ENCODE measurements at places on chromosomes 7 and 10.
A peak's percentile ranks its signal among the peaks of the same experiment; 100 is the strongest.

DNA sequence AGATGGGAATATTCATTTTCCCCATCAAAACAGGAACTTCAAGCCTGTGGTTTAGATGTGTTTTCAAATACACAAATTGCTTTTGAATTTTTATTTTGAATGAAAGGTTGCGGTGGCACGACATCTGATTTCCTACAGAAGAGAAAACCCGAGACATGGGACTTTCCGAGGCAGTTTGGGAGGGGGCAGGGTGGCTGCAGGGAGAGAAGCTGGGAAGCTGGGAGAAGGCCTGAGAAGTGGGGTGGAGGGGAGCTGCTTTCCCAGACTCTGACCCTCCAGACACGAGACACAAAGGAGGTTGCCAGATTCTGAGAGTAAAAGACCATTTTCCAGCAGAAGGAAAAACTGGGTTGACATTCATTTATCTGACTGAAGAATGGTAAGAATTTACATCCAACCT lies 19.6 kb downstream of the TMEM176A start:
- DNase-seq: no peak

DNA sequence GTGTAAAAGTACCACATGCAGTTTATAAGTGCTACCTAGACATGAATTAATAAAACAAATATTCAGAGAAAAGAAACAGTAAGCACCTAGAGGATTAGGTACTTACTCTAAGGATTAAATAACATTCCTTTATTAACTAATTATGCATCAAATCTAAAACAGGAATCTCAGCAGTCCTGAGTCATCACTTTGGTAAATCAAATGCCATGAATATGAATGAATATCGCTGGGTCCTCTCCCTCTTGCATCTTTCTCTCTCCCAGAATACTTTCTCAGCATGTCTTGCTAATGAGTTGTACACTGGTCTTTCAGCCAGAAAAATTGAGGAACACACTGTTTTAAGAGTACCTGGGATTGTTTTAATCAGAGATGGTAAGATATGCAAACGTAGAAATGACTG lies 225.5 kb upstream of the NFE2L3 start:
- DNase-seq: no peak

DNA sequence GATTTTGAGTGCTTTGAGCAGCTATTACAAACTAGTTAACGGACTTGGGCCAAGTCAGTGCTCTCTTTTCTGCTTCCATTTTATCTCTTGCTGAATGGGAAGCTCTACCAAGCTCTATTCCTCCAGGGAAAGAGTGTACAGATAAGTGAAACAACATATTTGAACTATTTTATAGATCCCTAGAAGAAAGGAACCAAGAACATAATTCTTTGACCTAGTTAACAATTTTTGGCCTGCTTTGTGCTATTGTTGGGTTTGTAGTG lies 244.8 kb downstream of the PRKG1 start:
- no peak for DNase-seq

- DNase-seq: no peak
Observed at GRCh38 chr7:91866599-91867148, 13.8 kb downstream of the MTERF1 start.

DNA sequence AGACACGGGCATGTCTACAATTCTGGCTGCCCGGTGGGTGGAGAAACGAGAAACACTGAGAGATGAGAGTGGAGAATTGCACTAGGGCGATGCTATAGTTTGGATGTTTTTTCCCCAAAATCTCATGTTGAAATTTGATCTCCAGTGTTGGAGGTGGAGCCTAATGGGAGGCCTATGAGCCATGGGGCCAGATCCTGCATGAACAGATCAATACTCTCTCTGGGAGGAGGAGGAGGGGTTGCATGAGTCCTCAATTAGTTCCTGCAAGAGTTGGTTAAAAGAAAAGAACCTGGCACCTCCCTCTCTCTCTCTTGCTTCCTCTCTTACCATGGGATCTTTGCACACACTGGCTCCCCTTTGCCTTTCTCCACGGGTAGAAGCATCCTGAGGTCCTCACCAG lies 299.1 kb downstream of the CALN1 start:
- DNase-seq: no peak

DNA sequence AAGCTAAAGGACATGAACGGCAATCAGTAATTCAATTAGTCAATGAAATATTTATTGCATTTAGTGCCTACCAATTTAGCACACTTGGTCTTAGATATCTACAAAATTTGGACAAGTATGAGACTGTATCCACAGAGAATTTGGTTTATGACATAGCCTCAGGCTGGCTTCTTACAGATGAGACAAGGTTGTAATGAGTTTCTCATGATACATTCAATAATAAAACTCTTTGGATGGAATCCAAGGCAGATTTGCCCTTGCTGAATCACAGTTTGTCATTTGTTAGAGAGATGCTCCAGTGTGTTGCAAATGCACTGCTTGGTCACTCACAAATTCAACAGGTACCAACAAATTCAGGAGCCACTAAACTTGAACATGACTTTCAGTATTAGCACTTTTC lies 162.5 kb downstream of the GPR37 start:
- DNase-seq: peak; percentile 12

DNA sequence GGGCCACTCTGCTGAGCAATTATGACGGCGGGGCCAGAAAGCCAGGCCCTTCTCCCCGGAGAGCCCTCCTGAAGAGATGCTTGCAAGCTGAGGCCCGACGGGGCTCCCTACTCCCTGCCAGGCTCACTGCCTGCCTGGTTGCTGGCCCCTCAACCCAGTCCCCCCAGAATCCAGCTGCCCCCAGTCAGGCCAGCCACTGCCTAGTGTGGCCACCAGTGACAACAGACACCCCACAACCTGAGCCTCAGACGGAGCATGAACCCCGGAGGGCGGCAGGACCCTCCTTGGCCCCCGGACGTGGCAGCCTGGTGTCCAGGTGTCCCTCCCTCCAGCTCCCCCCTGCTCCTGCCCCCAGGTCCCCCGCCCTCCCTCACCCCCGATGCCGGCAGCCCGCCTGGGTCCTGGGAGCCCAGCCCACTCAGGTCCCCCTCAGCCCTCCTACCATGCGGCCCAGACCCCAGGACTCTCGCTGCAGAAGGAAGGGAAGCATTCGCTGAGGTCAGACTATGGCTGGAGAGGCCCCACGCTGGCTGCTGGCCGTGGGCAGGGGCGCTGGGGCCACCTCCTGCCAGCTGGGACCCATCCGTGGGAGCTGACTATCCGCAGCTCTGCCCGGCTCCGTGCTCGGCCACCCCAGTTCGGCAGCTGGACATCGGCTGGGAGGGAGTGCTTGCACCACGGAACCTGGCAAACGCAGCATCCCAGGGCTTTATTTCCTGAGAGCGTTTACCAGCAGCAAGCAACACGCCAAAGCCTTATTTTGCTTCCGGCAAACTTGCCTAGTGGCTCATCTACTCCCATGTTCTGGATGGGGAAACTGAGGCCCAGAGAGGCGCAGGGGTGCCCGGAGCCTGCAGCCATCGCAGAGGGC lies 89.8 kb downstream of the UNCX start:
- DNase-seq: no peak

DNA sequence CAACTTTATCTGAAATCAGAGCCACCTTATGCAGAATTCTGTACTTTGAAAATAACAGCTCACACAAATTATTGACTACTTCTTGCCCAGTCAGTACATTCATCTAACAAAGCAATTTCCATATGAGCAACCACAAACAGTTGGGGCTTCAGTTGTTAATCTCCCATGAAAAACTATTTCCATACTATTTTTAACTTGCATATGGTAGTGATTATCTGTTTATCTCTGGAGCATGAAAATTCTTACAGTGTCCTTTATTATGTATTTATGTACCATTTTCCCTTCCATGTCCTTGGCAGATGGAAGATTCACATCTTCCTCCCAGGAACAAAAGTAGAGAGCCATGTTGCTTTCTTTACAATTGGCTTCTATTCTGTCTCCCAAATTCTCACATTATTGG lies 285.7 kb downstream of the CRPPA start:
- no peak for DNase-seq

DNA sequence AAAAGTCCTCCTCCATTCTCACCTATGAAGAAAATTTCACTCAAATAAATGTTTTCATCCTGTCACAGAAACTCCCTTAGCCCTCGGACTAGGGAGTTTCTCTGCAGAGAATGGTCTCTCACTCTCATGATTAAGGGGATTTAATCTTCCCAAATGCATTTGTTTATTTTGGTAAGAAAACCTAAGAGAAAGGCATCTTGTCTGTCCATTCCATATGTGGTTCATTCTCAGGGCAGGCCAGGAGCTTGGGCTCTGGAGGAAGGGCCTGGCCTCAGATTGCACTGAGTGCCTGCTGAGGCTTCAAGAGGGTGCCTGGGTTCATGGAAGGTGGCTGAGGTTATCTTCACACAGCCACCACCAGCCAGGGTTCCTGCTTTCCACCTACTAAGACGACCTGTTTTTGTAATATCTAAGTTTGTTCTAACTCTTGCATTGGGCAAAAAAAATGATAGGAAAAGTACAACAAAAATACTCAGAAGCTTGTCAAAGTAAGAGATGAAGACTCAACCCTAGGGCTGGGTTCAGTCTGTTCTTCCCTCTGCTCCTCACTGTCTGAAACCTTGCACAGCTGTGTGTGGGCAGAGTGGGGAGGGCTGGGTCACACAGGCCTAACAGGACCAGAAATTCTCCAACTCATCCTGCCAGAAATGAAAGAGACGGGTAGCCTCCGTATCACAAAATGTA lies 186.7 kb downstream of the CXCL12 start:
- DNase-seq: peak; percentile 44

GRCh38 chr10:30422981-30423654 lies 10.9 kb upstream of the MAP3K8 start:
- DNase-seq: peak; percentile 95

- no peak for DNase-seq
Observed at GRCh38 chr7:41788556-41788955, 85.7 kb upstream of the INHBA start.

GRCh38 chr7:1963575-1963974 lies 269.2 kb downstream of the MAD1L1 start:
- DNase-seq: no peak

GRCh38 chr10:76631884-76632766 lies 1005.5 kb downstream of the KCNMA1 start:
- DNase-seq: no peak

GRCh38 chr10:75408911-75409885 lies 7.6 kb upstream of the ZNF503 start:
- DNase-seq: no peak

GRCh38 chr10:69789164-69789576 lies 12.5 kb upstream of the COL13A1 start:
- peak; percentile 11 for DNase-seq

DNA sequence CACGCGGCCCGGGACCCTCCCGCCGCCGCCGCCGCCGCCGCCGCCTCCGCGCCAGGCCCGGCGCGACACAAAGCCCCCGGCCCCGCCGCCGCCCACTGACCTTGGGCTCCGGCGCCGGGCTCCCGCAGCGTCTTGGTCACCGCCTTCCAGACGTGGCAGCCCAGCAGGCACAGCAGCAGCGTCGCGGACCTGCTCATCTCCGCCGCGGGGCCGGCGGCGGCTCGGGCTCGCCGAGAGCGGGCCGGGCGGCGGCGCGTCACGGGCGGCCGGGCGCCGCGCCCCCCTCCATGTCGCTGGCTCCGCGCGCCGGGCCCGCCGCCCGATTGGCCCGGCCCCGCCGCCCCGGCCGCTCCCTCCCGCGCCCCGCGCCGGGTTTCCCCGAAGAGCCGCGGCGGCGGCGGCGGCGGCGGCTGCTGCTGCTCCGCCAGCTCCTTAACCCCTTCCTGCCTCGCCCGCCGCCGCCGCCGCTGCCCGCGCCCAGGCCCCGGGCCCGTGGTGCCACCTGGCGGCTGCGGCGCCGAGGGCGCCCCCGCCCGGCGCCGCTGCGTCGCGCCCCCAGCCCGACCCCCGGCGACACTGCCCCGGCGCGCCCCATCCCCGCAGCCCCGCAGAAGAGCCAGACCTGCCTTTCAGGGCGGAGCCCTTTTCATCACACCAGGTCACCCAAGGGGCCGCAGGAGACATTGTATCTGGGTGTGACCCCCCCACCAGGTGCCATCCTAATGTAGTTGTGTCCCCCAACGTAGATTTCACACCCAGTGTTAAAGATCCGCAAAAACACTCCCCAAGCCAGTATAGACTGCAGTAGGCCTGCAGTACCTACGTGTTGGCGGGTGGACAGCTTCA lies at the start of gene FAM171A1:
FAM171A1 (minus strand) TSS at position 434 of the 846 bp plus-strand sequence; CDS start at position 197, 237 bp downstream.
- peak; percentile 49 for DNase-seq

- peak; percentile 36 for DNase-seq
Observed at GRCh38 chr10:117553142-117553814, 10.7 kb downstream of the EMX2 start.

- DNase-seq: no peak
Observed at GRCh38 chr10:27019827-27020226, 80.5 kb downstream of the ANKRD26 start.

DNA sequence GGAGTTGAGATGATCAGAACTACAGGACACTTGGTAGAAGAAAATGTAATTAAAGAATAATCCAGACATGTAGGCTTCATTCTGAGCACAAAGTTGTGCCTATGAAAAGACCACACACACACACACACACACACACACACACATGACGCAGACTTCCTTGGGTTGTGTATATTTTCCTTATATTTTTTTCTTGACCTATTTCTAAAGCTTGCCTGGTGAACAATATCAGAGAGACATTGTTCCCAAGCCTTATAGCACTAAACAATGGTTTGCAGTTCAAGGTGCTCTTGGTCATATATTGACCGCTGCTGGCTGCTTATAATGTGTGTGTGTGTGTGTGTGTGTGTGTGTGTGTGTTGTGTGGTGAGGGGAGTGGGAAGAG lies 202.7 kb downstream of the PRPF18 start:
- DNase-seq: no peak

- DNase-seq: no peak
Observed at GRCh38 chr7:44767134-44767911, 18.7 kb downstream of the ZMIZ2 start.

- no peak for DNase-seq
Observed at GRCh38 chr10:131708225-131708880, 192.5 kb upstream of the PPP2R2D start.

DNA sequence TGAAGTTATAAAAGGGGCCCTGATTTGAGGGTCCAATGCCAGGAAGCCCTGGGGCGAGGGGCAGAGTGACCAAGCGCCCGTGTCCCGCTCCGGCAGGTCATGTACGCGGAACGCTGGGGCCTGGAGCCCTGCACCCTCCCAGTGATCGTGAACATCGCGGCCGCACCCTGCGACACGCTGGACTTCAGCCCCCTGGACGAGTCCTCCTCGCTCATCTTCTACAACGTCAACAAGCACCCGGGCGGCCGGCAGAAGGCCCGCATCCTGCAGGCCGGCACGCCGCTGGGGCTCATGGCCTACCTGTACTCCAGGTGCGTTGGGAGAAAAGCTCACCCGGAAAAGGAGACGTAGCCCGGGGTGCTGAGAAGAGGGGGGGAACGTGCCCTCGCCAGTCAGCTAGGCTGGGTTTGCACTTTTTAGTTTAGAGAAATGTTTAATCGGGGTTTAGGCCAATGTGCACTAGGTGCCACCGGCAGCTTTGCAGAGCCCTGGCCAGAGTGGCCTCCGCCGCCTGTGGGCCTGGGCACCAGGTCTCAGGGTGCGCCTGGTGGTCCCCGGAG lies 22.9 kb upstream of the UTF1 start:
- no peak for DNase-seq

GRCh38 chr10:12984165-12984747 lies 17.3 kb downstream of the CCDC3 start:
- DNase-seq: peak; percentile 84

Data from fibroblast of villous mesenchyme (primary cell).